Stimulated activated effector memory CD8-positive, alpha-beta T cell treated with anti-CD3 and anti-CD28 coated beads, Interleukin-12 subunit alpha, Interleukin-12 subunit beta, amount 100 ng/mL, for 72 hours (primary cell): ENCODE measurements at places on chromosomes 7 and 10.

GRCh38 chr10:106301146-106301545 lies 863.4 kb downstream of the SORCS1 start:
- DNase-seq = no peak

DNA sequence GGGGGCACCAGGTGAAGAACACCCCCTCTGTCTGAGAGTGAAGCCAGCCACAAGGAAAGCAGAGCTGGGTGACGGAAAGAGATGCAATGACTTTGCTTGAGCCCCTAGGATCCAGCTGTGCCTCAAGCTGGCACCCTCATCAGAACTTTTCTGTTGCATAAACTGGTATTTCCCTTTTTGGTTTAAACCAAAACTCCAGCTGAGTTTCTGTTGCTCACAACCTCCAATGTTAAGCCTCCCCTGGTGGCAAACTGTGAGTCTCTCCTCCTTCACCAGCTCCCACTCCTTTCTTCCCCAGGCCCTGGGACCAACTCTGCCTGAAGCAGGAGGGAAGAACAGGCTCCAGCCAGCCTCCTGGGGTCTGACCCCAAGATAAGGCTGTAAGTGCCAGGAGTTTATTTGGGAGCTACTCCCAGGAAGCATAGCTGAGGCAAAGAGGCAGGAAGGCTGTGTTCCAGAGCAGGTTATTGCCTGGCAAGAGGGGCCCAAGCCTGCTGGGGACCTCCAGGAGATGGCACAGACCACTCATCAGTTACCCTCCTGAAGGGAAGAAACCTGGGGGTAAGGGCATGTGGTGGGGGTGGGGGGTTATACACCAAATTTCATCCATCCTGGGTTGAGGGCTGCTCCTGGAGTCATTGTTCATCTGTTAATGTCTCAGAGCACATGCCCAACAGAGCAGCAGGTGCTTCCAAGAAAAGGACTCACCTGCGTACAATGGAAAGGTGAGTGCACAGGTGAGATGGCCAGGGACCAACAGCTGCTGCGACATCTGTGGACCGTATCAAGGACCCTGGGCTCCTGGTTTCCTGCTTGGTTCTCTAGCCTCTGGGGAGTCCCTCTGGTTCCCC lies 73.3 kb upstream of the NANOS1 start:
- DNase-seq = no peak

- no peak for DNase-seq
Measured at GRCh38 chr7:136179851-136180721, 202.9 kb upstream of the MTPN start.

DNA sequence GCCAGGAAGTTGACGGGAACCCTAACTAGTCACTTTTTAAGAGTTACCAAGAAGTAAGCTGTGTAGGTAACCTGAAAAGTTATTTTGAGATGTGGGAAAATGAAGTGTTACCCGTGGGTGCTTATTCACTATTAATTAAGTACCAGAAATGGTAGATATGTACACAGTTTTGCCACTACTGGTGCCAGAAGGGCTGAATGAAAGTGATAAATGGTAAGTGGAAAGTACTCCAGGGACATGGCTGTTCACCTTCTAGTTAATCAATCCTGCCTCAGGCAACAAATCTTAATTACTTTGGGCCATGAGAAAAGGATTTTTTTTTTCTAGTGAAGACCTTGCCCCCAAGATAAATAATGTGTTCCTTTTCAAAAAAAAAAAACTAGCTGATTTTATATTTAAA lies 15.8 kb downstream of the NET1 start:
- no peak for DNase-seq

DNA sequence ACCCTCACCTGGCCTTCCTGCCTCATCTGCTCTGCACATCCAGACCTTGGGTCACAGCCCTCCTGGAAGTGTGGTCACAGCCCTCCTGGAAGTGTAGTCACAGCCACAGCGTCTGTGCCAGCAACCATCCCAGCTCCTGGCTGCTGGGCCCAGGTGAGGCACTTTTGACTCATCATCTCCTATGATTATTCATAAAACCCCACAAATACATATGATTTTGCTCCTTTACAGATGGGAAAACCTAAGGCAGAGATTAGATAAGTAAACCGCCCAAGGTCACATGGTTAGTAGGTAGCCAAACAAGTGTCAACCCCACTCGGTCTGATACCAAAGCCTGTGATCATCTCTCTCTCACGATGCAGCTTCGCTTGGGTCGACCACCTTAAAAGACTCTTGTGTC lies 94.3 kb downstream of the PRLHR start:
- DNase-seq = peak; percentile 15

- no peak for DNase-seq
Measured at GRCh38 chr10:130232166-130233034, 96.2 kb downstream of the GLRX3 start.

DNA sequence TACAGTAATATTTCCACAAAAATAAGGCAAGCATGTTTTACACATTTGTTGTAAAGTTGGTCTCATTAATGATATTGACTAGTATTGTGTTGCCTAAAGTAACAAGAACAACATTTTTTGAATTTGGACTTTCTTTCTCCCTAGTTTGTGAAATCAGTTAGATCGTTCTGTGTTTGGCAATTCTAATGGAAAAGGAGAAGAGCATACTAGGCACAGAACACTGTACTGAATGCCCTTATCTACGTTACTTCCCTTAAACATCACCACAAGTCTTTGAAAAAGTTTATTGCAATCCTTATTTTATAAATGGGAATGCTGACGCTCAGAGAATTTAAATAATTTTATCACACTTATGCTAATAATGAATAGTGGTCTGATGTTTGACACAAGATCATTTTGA lies 372.2 kb downstream of the EXOC4 start:
- no peak for DNase-seq

DNA sequence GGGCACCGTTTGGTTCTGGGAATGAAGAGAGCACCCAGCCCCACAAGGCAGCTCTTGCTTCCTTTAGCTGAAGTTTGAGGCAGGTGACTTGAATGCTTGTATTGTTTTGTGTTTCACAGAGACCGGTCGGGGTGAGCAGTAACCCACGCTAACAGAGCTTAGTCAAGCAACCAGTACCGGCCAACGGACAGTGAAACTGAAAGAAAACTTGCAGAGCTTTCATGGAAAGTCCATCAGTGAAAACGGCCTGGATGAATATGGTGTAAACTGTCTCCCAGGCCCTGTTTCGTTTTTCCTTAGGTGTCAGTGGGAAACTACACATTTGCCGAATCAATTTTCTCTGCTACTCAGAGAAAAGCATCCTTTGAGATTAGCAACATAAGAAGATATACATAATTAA lies 101.1 kb downstream of the LYZL1 start:
- DNase-seq = no peak

- no peak for DNase-seq
Measured at GRCh38 chr10:48550071-48550691, 54.7 kb downstream of the ARHGAP22 start.

DNA sequence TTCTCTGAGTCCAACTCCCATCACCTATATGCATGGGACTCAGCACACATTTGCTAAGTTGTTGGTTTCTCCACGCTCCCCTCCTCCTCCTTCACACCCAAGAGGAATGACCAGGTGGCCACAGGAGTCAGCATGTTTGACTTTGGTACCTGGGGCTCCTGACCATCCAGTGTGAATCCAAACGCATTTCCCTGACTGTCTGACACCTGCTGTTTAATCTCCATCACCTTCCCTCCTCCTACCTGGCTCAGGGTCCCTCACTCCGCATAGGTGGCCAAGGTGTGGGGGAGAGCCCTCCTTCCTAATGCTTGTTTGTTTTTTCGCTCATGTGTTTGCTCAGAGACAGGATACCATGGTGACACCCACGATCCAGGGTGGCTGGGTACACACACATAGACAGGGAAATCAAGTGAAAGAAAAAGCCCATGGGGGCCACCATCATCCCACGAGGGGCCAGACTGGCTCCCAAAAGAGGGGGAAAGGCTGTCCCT lies 194.9 kb downstream of the KCNMA1 start:
- no peak for DNase-seq

DNA sequence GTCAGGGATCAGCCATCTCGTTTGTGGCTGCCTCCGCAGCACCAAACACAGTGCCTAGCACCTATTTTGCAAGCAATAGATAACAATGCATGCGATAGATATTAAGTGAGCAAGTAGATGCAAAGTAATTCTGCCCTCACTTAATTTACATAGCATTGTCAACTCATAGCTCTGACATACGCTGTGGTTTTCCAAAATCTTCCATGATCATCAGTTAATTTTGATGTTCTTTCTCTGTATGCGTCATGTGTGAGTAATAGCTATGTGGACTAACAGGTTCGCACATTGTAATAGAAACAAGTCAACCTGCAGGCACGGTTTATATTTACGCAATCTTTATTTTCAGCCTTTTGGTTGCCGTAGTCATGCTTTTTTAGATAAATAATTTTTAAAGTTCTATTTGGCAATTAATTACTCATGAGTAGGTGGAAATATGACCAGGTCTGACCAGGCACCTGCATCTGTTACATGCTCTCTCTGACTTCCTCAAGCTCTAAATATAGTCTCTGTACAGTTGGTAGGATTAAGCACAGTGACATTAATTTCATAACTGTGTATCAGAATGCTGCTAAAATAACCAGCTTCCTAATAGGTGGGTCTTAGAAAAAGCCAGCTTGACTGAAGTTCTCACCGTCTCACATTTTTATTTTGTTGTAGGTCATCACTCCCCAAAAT lies 13.3 kb downstream of the MAP3K8 start:
- no peak for DNase-seq
